ENCODE measurements at places on chromosomes 12 and 14.

- no peak for DNase-seq
These were observed 3.2 kb upstream of the CLEC4C start for GRCh38 chr12:7750350-7750749.

DNA sequence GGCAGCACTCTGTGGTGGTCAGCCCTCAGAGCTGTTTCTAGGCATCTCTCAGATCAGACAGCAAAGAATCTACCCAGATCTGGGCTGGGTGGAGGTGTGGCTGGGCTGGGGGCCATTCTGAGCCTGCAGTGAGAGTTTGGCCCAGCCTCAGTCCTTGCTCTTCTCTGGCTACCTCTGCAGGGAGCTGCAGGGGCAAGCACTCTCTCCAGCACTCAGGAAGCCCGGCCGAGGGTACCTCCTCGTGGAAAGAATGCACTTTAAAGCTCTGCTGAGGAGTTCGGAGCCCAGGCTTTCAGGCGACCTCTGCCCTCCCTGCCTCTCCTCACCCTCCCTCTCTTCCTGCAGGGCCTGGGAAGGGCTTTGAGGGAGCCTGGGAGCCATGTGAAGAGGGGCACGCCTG lies 31.2 kb downstream of the IL31 start:
- DNase-seq, result no peak

GRCh38 chr14:91095178-91095577 lies 18.7 kb upstream of the DGLUCY start:
- DNase-seq, result no peak

DNA sequence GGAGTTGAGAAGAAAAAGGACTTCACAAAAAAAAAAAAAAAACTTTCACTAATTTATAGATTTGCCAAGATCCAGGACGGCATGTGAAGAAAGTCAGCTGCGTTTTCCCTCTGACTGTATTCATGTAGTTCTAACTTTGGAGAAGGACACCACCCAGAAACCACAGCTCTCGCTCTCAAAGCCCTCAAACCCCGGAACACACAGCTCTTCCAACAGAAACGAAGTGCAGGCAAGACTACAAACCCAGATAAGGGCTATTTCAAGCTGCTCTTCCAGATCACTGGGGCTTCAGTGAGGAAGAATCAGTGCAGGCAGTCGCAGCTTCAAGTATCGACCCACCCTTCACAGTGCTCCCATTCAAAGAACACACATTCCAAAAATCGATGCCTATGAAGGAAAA lies 13.2 kb downstream of the KCNH5 start:
- DNase-seq, result no peak

- no peak for DNase-seq
These were observed 10.2 kb upstream of the BHLHE41 start for GRCh38 chr12:26135010-26135420.

DNA sequence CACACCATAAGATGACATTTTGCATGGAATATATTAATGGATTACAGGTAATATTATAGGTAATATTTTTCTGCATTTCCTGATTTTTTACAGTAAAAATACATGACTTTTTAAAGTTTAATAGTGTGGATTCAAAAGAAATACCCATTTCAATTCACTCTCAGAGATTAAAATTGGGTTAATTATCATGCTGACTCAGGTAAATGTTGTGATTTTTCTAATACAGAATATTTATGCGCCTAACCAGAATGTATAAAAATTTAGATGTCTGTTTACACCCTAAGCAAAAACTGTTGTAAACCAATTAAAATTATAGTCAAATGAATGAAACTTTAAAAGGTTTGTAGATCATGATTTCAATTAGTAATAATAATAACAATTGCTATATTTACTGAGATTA lies 117.2 kb upstream of the FLRT2 start:
- DNase-seq, result no peak

GRCh38 chr12:130685850-130686249 lies 30.2 kb downstream of the RIMBP2 start:
- DNase-seq, result no peak

- peak; percentile 57 for DNase-seq
These were observed 22.8 kb downstream of the CPM start for GRCh38 chr12:68910128-68910527.

DNA sequence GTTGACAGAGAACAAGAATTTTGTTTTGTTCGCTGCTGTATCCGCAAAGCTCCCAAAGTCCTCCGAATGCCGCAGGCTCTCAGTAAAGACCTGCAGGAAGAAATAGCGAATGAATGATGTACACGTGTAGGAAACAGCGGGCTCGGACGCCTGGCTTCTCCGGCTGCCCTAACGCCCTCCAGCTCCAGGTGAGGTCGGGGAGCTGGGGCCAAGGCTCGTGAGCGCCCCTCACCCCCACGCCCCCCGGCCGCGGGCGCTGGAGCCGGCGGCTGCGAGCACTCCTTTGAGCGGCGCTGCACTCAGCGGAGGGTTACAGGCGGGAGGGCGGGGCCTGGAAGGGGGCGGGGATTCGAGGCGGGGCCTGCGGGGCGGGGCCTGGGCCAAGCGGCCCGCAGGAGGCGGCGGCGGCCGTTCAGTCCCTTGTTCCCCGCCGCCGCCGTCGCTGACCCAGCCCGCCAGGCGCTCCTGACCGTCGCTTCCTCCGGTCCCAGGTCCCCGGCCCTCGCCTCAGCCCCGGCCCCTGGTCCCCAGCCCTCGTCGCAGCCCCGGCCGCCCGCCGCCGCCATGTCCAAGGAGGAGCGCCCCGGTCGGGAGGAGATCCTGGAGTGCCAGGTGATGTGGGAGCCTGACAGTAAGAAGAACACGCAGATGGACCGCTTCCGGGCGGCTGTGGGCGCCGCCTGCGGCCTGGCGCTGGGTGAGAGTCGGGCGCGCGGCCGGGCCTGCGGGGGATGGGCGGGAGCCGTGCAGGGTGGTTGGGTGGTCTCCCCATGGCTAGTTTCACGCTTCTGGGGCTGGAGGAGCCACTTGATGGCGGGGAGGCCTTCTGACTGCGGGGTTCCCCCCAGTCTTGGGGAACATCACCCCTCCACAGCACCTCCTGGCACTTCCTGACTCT lies at the start of gene AACS:
AACS (plus strand) TSS at position 415 of the 898 bp plus-strand sequence; CDS start at position 565, 150 bp downstream.
- peak; percentile 75 for DNase-seq

- DNase-seq, result no peak
These were observed 196.1 kb downstream of the TBX5 start for GRCh38 chr12:114209861-114210260.

- DNase-seq, result no peak
These were observed 18.0 kb upstream of the SMUG1 start for GRCh38 chr12:54206791-54207190.

DNA sequence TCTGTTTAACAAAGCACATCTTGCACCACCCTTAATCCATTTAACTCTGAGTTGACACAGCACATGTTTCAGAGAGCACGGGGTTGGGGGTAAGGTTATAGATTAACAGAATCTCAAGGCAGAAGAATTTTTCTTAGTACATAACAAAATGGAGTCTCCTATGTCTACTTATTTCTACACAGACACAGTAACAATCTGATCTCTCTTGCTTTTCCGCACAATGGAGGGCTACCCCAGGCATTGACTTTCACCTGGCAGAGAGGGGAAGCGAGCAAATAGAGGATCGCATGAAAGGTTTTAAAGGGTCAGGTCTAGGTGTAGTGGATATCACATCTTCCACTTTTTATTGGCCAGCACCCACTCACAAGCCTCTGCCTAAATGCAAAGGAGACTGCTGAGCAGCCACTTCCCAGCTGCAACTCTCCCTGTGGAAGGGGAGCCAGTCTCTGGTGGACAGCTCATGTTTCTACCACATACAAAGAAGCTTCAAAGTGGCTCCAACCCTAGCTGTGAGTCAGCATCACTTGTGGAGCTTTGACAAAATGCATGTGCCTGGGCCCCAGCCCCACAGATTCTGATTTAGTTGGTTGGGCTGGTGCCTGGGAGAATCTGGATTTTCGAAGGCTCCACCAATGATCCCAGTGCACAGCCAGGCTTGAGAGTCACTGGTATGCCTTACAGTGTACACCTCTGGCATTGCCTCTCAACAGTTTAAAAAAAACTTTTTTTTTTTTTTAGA lies 7.2 kb upstream of the FNTB start:
- DNase-seq, result peak; percentile 27

DNA sequence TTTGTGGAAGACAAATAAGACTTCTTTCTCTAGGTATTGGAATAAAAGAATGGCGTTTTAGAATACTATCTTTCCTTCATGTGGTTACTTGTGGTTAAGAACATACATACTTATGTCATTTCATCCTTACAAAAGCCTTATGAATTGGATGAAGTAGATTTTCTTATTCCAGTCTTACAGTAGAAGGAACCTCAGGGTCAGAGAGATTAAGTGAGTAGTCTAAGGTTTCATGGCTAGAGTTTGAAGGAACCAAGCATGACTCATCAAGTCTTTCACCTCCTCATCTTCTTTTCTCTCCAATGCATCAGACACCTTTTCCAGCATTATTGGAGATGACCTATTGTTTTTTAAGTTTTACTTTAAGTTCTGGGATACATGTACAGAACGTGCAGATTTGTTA lies 92.9 kb upstream of the NEDD1 start:
- DNase-seq, result peak; percentile 22

GRCh38 chr12:131737150-131737827 lies 26.4 kb downstream of the SFSWAP start:
- peak; percentile 60 for DNase-seq

GRCh38 chr12:114287821-114288525 lies 118.0 kb downstream of the TBX5 start:
- DNase-seq, result no peak

DNA sequence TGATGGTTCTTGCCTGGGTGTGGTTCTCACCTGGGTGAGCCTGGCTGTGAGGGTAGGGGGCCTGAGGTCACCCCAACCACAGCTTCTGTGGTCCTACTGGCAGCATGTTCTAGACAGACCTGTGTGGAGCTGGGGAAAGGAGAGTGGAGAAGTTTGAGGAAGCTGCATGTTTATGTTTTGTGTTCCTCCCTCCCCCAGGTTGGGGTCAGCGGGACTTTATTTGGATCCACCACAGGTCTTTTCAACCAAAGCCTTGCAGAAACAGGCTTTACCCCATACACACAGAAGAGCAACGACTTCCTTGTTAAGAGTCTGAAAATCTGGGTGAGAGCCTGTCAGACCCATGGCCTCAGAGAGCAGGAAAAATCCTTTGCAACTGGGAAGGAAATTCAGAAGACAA lies 5.6 kb downstream of the CD9 start:
- DNase-seq, result no peak

GRCh38 chr12:11067514-11067913 lies 5.4 kb upstream of the TAS2R46 start:
- DNase-seq, result no peak

DNA sequence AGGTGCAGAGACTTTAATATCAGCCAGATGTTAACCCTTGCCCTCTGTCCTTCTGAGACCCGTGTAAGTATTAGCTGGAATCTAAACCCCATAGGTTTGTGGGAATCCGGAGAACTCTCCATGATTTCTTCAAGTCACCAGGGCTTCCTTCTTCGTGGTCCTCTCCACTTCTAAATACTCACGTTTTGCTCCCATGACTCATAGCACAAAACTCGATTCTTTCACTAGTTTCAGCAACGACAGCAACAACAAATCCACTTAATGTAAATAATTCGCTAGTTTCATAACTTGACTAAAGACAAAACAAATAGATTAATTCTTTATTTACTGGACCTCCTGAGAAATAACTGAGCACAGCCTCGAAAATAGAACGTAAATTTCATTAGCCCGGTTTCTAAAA lies 4.4 kb upstream of the CLEC2A start:
- peak; percentile 11 for DNase-seq

GRCh38 chr12:47901718-47902093 lies 3.1 kb downstream of the VDR start:
- DNase-seq, result no peak
